Heart right ventricle (tissue), 16 donors: ENCODE measurements at places on chromosomes 6 and 20. TPM values are rescaled to one million over a fixed set of nuclear protein-coding genes. Genes with fewer than 3 reads are reported as not detected.

CTCFL gene
- total RNA-seq = not detected

NELFCD gene
- total RNA-seq = 40.5 TPM

POPDC3 gene
- total RNA-seq = 49.2 TPM

ADAM33 gene
- total RNA-seq = 2.2 TPM

ADTRP gene
- not detected for total RNA-seq

HSPA1L gene
- 1.9 TPM for total RNA-seq

HSPA1A gene
- total RNA-seq = 220 TPM

SLC35F1 gene
- 6.1 TPM for total RNA-seq

MRPS10 gene
- total RNA-seq = 75.3 TPM
